ENCODE measurements at places on chromosomes 1 and 21. TPM values are rescaled to one million over a fixed set of nuclear protein-coding genes. Genes with fewer than 3 reads are reported as not detected.

Gene INSRR
- total RNA-seq: not detected

Gene CDK18
- total RNA-seq: 0.87 TPM

Gene RNF220
- 105 TPM for total RNA-seq

Gene OPTC
- total RNA-seq: not detected

Gene AMY2A
- total RNA-seq: not detected

Gene RSPH1
- not detected for total RNA-seq

Gene DNAJC6
- total RNA-seq: 1.3 TPM

Gene PTGER3
- total RNA-seq: 0.07 TPM

Gene GPX7
- total RNA-seq: not detected

Gene PPT1
- total RNA-seq: 70.5 TPM

Gene LRRC39
- total RNA-seq: not detected

Gene LIPI
- not detected for total RNA-seq

DNA sequence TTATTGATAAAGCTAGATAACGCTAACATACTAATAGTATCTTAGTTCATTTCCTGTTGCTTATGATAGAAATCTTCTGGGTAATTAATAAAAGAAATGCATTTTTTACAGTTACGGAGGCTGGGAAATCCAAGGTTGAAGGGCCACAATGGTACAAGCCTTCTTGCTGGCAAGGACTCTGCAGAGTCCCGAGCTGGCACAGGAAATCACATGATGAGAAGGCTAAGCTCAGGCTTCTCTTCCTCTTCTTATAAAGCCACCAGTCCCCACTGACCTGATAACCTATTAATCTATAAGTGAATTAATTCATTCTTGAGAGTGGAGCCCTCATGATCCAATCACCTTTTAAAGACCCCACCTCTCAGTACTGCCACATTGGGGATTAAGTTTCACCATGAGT is 82.6 kb downstream of the GPR161 start:
- no peak for DNase-seq

DNA sequence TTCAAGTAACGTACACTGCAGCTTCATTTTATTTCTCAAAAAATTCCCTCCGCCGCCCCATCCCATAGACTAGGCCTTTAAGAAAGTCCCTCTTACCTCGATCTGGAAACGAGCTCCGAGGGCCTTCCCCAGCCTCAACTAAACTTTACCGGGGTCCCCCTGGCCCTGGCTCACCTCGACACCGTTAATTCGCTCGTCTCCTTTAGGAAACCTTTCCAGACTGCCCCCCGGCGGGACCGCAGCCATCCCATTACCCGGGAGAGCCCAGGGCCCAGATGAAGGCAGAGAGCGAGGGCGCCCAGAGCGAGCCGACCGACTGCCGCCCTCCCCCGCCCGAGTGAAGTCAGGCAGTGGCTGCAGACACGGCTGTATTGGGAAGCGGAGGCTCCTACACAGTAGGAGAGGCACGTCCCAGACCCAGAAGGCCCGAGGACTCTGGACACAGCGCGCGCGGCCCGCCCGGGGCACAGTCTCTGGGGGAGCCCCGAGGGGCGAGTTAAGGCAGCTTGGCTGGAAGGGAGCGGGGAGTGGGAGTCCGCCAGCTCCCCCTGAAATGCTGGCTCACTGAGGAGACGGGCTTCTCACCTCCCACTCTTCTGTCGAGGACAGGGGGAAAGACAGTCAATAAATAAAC is 14.6 kb downstream of the SEMA6C start:
- no peak for DNase-seq

DNA sequence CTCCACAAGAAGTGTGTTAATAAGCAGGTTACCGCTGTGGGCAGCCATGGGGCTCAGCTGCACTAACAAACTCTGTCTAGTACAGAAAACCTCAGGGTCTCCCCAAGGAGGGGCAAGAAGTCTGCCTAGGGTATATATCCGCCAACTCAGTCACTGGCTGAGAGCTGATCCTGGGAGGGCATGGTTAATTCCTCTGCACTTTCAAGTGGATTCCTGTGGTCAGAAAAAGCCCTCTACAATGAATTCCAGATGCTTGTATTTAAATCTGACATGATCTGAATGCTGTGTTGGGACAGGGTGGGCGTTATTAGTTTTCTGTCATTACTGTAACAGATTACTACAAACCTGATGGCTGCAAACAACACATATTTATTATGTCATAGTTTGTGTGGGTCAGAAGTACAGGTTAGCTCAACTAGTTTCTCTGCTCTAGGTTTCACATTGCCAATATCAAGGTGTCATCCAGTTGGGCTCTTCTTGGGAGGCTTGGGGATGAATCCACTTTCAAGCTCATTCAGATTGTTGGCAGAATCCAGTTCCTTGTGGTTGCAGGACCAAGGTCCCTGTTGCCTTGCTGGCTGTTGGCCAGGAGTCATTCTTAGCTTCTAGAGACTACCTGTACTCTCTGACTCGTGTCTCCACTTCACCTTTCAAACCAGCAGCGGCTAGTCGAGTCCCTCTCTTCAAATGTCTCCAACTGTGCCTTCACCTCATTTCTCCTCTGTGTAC is 8.0 kb upstream of the SELE start:
- peak; percentile 8 for DNase-seq

- no peak for DNase-seq
Measured at GRCh38 chr1:12387641-12388040, 157.8 kb downstream of the VPS13D start.

DNA sequence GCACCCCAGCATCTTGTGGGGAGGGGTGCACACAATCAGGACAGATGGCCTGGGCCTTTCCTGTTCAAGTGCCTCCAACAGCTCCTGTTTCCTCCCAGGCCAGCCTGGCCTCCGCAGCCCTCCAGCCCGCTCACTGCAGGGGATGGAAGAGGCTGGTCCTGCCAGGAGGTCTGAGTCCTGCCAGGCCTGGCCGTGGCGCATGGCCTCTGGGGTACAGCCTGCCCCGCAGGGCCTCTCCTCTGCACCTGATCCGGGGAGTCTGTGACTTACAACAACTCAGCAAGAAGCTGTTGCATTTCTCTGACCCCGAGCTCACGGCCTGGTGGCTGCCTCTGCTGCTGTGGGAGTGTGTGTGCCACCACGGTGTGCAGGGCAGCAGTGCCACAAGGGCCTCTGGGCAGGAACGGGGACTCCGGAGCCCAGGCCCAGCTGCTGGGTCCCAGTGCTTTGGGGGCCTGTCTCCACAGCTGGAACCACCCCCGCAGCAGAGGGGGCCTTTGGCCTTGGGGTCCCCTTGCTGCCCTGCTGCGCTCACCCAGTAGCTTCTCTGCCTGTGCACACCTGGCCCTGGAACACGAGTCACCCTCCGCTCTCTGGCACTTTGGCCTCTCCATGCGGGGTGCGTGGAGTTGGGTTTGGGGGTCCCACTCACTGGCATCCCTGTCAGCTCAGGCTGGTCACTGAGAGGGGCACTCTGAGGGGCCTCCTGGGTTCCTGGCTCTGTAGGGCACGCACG is 17.4 kb upstream of the LRRC3 start:
- DNase-seq: no peak

DNA sequence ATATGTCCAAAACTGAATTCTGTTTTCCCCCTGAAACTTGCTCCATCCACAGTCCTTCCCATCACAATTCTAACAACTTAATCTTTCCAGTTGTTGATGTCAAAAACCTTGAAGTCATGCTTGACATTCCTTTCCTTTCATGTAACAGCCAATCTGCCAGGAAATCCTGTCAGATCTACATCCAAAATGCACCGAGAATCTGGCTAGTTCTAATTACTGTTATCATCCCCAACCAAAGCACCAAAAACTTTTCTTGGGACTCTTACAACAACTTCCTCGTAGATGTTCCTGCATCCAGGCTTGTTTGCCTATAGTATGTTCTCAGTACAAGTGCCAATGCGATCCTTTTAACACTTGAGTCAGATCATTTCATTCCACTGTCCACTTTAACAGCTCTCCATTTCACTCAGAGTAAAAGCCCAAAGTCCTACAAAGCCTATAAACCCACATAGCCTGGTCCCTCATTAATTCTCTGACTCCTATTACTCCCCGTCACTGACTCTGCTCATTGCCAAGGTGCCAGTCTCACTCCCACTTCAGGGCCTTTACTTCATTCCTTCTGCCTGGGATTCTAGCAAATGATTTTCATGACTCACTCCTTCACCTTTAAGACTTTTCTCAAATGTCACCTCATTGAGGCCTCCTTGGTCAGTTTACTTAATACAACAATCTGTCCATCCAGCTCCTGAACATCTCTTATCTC is 493.2 kb upstream of the NFIA start:
- DNase-seq: no peak

- no peak for DNase-seq
Measured at GRCh38 chr1:228259368-228259894, 51.6 kb downstream of the OBSCN start.

- DNase-seq: peak; percentile 67
Measured at GRCh38 chr1:92118826-92119225, 38.7 kb downstream of the BTBD8 start.

DNA sequence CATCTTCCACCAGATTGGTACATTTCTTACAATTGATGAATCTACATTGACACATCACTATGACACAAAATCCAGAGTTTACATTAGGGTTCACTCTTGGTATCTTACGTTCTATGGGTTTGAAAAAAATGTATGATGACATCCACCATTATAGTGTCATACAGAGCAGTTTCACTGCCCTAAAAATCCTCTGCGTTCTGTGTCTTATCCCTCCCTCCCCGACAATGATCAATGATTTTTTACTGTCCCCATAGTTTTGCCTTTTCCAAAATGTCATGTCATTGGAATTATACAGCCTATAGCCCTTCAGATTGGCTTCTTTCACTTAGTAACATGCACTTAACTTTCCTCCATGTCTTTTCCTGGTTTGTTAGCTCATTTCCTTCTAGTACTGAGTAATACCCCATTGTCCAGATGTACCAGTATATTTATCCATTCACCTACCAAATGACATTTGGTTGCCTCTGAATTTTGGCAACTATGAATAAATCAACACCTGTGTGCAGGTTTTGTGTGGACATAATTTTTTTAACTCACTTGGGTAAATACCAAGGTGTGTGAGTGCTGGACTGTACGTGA is 80.9 kb upstream of the CDC42BPA start:
- DNase-seq: no peak

GRCh38 chr1:155744711-155745283 is 55.9 kb downstream of the DAP3 start:
- no peak for DNase-seq

DNA sequence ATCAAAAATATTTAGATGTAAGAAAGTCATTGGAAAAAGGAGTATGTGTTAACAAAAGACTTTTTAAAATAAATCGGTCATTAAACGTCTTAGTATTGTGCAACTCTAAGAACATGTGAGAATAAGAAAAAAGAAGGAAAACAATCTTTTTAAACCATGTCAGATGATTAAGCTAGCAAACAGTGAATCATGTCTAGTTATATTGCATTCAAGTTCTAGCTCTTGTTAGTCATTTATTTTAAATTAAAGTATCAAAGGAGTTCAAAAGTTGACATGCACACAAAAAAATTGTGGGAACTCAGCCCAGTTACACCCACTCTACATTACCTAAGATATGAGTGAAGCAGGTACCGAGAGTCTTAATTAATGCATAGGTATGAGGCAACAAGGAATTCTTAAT is 9.8 kb downstream of the FRRS1 start:
- DNase-seq: peak; percentile 20

DNA sequence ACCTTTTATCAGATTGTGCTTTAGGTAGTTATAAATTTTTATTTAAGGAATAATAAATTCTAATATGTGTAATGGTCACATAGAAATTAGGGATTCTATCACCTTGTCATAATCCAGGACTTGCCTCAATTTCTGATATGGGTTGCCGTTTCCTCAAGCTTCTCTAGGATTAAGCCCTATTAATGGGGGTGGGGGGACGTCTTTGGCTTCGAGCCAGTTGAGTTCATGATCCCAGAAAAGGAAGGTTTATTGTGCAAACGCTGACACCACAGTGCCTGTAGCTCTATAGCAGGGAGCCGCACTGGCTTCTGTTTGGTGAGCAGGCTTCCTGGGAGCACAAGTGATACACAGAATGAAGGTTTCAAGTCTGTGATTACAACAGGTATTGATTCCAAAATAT is 22.0 kb upstream of the VAMP3 start:
- no peak for DNase-seq

GRCh38 chr21:41139951-41140350 is 28.0 kb upstream of the BACE2 start:
- no peak for DNase-seq

DNA sequence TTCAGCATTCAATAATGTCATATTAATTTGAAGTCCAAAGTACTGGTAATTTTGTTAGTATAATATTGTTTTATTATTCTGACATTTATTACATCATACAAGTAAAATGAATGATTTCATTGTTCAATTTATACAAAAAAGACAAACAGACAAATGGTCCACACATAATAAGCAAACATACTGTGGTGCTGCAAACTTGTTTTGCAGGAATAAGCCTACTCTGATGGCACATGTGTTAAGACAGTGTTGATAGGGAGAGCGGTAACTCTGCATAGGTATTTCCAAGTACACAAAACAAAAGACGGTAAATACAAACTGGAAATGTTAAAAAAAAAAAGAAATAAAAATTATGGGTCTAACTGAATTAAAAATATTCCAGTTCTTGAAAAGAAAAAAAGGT is 59.7 kb upstream of the DPYD start:
- no peak for DNase-seq

GRCh38 chr1:17943506-17943905 is 164.1 kb upstream of the IGSF21 start:
- no peak for DNase-seq

GRCh38 chr1:197062692-197063091 is 4.4 kb downstream of the F13B start:
- no peak for DNase-seq

GRCh38 chr1:31396633-31397351 is 16.2 kb upstream of the SERINC2 start:
- DNase-seq: peak; percentile 83

DNA sequence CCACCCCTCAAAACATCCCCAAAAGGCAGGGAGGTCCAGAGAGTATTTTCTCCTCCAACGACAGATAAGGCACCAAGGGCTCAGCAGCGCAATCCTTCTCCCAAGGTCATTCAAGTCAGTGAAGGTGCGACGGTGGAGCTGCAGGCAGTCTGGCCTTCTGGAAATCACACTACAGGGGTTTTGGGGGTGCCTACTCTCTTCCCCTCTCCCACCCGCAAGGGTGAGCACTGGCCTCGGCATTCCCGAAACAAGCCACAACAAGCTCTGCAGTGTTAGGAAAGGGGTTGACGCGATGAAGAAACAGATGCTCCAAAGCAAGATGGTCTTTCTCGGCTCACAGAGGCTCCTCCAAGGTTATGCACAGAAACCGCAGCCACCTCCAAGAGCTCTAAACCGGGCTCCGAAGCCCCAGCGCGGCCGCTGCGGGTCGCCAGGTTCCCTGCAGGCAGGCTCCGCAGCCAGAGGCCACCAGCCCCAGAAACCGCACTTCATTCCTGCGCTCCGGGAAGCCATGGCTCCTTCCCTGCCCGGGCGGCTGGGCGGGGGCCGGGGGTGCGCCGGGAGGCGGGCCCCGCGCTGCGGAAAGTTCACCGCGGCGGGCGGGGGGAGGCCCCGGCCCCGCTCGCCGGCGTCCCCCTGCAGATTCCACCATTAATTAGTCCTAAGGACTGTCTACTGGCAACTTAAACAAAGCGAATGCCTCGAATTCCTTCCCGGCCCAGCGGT is 1.1 kb downstream of the LUZP1 start:
- DNase-seq: no peak

- DNase-seq: no peak
Measured at GRCh38 chr1:161324020-161324419, 9.8 kb downstream of the SDHC start.

GRCh38 chr1:161773791-161774190 is 7.7 kb downstream of the ATF6 start:
- no peak for DNase-seq

- DNase-seq: no peak
Measured at GRCh38 chr1:202319381-202320080, 22.2 kb downstream of the UBE2T start.

Data from HT1080 (cell line).